ENCODE measurements at places on chromosomes 4 and X.

GRCh38 chrX:129654652-129655546, at the start of gene APLN:
TSS of gene APLN (minus strand) at chrX:129654956. CDS start at chrX:129654630, 326 bp downstream.
- H3K36me3 ChIP-seq: no peaks in the 10 kb centered on the region
- peak within 1 kb of the TSS; percentile 41 for H3K4me3 ChIP-seq
- H3K4me1 ChIP-seq: peaks cover 10% of the 10 kb centered on the region
- H3K27ac ChIP-seq: no peak within 1 kb of the TSS
- peaks cover 4% of the 10 kb centered on the region for H3K27me3 ChIP-seq

DNA sequence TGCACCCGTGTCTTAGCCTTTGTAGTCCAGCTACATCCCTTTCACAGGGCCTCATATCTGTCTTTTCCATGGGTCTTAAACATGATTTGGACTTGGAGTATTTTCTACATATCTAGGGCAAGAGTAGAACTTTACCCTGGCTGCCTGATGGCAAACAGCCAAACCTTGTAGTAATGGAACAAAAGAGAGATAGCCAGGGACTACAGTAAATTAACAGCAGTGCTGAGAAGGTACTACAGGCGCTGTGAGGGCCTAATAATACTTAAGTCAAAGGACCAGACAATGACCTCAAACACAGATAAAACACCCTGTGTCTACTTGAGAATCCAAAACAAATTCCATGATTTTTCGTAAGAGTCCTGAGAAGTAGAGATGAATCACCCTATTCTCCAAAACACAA, 111.0 kb upstream of the WDR17 start:
- no peaks in the 10 kb centered on the region for H3K36me3 ChIP-seq
- H3K27ac ChIP-seq: no peak overlapping the region

DNA sequence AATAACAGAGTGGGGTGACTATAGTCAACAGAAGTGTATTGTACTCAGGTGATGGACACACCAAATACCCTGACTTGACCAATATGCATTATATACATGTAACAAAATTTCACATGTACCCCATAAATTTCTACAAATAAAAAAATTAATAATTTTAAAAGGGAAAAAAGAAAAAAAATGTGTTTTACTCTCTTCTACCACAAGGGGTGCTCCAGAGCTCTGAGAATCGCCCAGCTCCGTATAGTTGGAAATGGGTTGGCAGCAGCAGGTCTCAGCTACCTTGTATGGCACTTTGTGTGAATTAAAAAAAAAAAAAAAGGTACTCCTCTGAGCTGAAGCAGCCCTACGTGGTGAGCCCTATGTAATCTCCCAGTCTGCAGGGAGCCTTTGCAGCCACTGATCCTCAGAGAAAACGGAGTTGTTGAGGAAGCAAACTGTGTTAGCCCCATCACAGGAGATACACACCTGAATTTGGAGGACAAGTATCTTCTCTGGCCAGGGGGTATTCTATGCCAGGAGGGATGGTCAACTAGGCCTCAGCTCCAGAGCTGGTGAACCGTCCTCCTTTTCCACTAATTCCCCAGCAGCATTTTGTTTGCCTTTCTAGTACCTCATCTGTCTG, 17.2 kb upstream of the POLA1 start:
- H3K4me3 ChIP-seq: no peak overlapping the region
- DNase-seq: no peak
- H3K27me3 ChIP-seq: no peaks in the 10 kb centered on the region
- no peak overlapping the region for H3K27ac ChIP-seq

DNA sequence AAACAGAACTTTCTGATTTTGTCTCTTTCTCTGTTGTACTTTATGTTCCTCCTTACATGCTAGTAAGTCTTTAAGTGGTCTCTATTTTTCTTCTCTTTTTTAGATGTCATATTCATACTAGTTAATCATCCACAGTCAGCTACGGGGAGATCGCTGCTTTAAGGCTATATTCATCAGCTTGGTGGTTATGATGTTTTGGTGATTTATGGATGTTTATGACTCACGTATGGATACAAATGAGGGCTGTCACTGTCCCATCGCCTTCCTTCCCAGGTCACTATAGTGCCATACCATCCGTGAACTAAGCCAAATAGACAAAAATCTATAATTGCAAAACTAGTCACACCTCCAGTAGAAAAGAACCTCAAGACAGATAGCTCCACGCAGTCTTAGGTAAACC, 296.8 kb upstream of the AADAT start:
- no peak overlapping the region for H3K27ac ChIP-seq
- H3K27me3 ChIP-seq: no peaks in the 10 kb centered on the region
- DNase-seq: no peak
- no peaks in the 10 kb centered on the region for H3K4me1 ChIP-seq
- H3K4me3 ChIP-seq: no peak overlapping the region

DNA sequence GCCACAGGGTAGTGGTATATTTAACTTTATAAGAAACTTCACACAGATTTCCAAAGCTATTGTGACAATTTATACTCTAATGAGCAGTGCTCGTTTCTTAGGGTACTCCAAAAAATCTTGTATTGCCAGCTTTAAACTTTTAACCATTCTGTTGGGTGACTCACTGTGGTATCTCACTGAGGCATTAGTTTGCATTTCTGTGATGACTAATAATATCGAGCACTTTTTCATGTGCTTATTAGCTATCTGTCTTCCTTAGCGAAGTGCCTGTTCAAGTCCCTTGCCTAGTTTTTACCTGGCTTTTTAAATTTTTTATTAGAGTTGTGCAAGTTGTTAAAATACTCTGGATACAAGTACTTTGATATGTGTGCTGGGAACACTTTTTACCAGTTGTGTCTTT, 5.5 kb downstream of the PNMA3 start:
- no peaks in the 10 kb centered on the region for H3K27me3 ChIP-seq
- H3K4me3 ChIP-seq: no peak overlapping the region
- H3K4me1 ChIP-seq: peaks cover 39% of the 10 kb centered on the region
- H3K36me3 ChIP-seq: no peaks in the 10 kb centered on the region
- DNase-seq: no peak

DNA sequence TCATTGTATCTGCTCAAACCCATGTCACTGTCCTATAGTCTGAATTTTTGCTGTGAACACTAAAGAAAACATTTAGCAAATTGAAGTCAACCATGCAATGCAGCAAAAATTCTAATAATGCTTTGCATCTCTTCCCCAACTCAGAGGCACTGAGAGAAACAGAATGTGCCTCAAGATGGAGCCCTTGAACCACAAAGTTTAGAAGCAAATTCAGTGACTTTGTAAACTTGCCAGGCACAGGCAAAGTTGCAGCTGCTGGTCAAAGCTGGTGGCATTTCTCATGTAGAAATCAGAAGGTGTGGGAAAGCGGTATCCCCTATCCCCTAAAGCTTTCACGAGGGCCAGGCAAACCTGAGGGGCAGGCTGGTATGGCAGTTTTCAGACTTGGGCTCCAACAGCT, 121.7 kb upstream of the DIPK2B start:
- H3K27me3 ChIP-seq: no peaks in the 10 kb centered on the region
- H3K4me3 ChIP-seq: no peak overlapping the region
- no peaks in the 10 kb centered on the region for H3K36me3 ChIP-seq
- H3K27ac ChIP-seq: no peak overlapping the region

- no peak for DNase-seq
- peak overlapping the region; percentile 36 for H3K27ac ChIP-seq
- peaks cover 4% of the 10 kb centered on the region for H3K4me1 ChIP-seq
- no peaks in the 10 kb centered on the region for H3K36me3 ChIP-seq
- H3K4me3 ChIP-seq: no peak overlapping the region
- no peaks in the 10 kb centered on the region for H3K27me3 ChIP-seq
These were observed 302.3 kb upstream of the GATB start for GRCh38 chr4:152062936-152063620.

- DNase-seq: no peak
- H3K27me3 ChIP-seq: no peaks in the 10 kb centered on the region
- peaks cover 18% of the 10 kb centered on the region for H3K36me3 ChIP-seq
- H3K4me1 ChIP-seq: peaks cover 36% of the 10 kb centered on the region
- no peak overlapping the region for H3K4me3 ChIP-seq
These were observed 53.5 kb downstream of the PTTG2 start for GRCh38 chr4:38013461-38014366.

DNA sequence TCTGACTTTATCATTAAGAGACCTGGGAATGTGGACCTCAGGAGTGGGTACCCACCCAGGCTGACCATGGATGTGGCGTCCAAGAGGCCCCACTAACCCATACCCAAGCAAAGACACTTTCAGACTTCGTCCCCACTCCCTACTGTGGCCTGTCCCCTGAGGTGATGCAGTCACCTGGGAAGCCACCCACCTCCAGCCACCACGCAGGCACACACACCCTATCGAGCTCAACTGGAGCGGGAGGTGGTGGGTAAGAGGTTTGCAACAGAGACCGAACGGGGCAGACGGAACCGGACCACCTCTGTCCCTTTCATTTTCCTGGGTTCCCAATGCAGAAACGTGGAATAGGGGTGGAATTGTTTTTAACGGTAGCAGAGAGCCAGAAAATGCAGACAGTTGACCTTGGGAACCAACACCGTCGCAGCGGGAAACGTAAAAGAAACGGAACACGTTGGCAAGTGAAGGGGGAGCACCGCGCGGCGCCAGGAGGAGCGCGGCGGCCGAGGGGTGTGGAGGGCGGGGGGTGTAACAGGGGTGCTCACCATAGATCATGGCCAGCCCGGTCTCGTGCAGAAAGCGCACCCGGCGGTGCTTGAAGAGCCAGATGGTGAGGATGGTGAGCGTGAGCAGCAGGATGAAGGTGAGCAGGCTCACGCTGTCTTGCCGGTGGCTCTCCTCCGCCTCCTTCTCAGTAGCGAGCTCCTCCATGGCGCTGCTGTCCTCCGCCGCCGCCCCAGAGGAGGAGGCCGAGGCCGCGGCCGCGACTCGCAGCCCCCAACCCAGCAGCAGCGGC, 559 bp downstream of the SLC9A7 start:
- peak; percentile 55 for DNase-seq
- H3K36me3 ChIP-seq: no peaks in the 10 kb centered on the region
- peak overlapping the region; percentile 51 for H3K4me3 ChIP-seq
- H3K4me1 ChIP-seq: peaks cover 3% of the 10 kb centered on the region
- H3K27me3 ChIP-seq: no peaks in the 10 kb centered on the region

- H3K4me1 ChIP-seq: peaks cover 17% of the 10 kb centered on the region
- DNase-seq: peak; percentile 53
- no peaks in the 10 kb centered on the region for H3K27me3 ChIP-seq
- no peak overlapping the region for H3K4me3 ChIP-seq
- H3K27ac ChIP-seq: no peak overlapping the region
- H3K36me3 ChIP-seq: no peaks in the 10 kb centered on the region
These were observed 257.2 kb downstream of the FBXW7 start for GRCh38 chr4:152278505-152279233.

- peak within 1 kb of the TSS; percentile 79 for H3K27ac ChIP-seq
- peaks cover 9% of the 10 kb centered on the region for H3K4me1 ChIP-seq
- H3K36me3 ChIP-seq: no peaks in the 10 kb centered on the region
- no peaks in the 10 kb centered on the region for H3K27me3 ChIP-seq
These were observed at the start of gene KLHL2 for GRCh38 chr4:165207431-165208220. TSS of gene KLHL2 (plus strand) at chr4:165207561. CDS start at chr4:165207877, 316 bp downstream.

DNA sequence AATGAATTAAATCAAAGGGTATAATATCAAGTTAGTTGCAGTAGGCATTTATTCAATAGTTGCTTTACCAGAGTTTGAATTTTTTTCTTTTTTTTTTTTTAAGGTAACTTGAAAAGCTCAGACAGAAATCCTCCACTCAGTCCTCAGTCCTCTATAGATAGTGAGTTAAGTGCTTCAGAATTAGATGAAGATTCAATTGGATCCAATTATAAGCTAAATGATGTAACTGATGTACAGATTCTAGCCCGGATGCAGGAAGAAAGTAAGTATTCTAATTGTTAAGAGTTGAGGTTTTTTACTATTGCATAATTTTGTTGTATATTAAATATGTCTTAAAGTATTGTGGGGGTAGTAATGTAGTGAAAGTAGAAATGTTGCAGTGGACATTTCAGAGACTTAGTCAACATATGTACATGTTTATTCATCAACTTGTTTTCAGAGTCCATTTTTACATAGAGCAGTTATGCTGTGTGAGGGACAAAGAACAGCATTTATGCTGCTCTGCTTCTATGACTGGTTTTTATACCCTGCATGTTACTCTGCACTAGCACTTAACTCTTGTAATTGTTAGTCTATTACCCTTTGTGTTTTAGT, 38.4 kb downstream of the SLAIN2 start:
- DNase-seq: no peak
- H3K27ac ChIP-seq: no peak overlapping the region
- no peak overlapping the region for H3K4me3 ChIP-seq
- peaks cover 7% of the 10 kb centered on the region for H3K4me1 ChIP-seq

DNA sequence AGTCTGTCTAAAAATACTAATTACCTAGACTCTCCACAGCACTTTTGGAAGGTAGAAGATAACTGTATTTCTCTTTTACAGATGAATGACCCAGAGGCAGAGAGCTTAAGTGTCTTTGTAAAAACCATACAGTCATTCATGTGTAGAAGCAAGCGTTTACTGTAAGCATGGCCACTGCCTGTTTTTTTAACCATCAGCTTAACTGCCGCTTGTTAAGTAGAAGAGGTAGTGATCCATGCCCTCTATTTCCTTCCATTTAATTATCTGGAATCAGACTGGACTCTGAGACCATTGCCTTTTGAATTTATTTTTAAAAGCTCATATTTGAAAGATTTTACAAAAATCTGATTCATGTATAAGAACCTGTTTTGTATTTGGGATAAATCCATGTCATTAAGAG, 111.2 kb upstream of the TECRL start:
- H3K4me3 ChIP-seq: no peak overlapping the region
- no peaks in the 10 kb centered on the region for H3K4me1 ChIP-seq
- H3K27ac ChIP-seq: no peak overlapping the region
- H3K27me3 ChIP-seq: no peaks in the 10 kb centered on the region
- H3K36me3 ChIP-seq: no peaks in the 10 kb centered on the region

- no peaks in the 10 kb centered on the region for H3K36me3 ChIP-seq
- no peak overlapping the region for H3K4me3 ChIP-seq
- no peaks in the 10 kb centered on the region for H3K27me3 ChIP-seq
- DNase-seq: no peak
- H3K4me1 ChIP-seq: peaks cover 9% of the 10 kb centered on the region
These were observed 102.3 kb downstream of the BCOR start for GRCh38 chrX:39995457-39995856.

DNA sequence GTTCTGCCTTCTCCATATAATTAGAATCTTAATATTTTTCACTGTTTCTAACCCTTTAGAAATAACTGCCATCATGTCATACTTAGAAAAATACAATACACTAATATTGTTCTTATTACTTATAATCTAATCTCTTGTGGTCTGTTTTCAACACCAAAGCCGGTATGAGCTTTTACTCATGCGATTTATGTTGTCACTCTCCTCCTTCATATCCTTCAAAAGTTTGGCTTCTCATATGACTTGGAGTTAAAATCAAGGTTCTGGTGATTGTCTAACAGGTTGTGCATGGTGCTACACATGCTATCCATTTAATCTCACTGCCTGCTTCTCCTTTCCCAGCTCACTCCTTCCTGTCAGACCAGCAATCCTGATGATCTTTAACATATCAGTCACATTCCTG, 1392.9 kb downstream of the ARAP2 start:
- no peak for DNase-seq
- no peak overlapping the region for H3K27ac ChIP-seq
- no peaks in the 10 kb centered on the region for H3K27me3 ChIP-seq
- H3K4me3 ChIP-seq: no peak overlapping the region

GRCh38 chr4:184635381-184635780, 13.9 kb downstream of the CASP3 start:
- no peak overlapping the region for H3K4me3 ChIP-seq
- no peaks in the 10 kb centered on the region for H3K27me3 ChIP-seq
- peak overlapping the region; percentile 35 for H3K27ac ChIP-seq
- peaks cover 61% of the 10 kb centered on the region for H3K36me3 ChIP-seq
- peaks cover 3% of the 10 kb centered on the region for H3K4me1 ChIP-seq

GRCh38 chrX:130887376-130887775, 15.6 kb downstream of the ENOX2 start:
- H3K36me3 ChIP-seq: no peaks in the 10 kb centered on the region
- no peak overlapping the region for H3K27ac ChIP-seq
- no peaks in the 10 kb centered on the region for H3K27me3 ChIP-seq
- no peak overlapping the region for H3K4me3 ChIP-seq
- no peak for DNase-seq
- no peaks in the 10 kb centered on the region for H3K4me1 ChIP-seq

Data from large intestine (tissue), 12 donors.